Epithelial cell of alveolus of lung (primary cell): ENCODE measurements at places on chromosomes 11 and 22. TPM values are rescaled to one million over a fixed set of nuclear protein-coding genes. Genes with fewer than 3 reads are reported as not detected.

Gene OR8G1
- total RNA-seq, result not detected in 2 replicates

Gene MUC2
- total RNA-seq, result not detected in 2 replicates

Gene OR4S2
- total RNA-seq, result not detected in 2 replicates

Gene AIFM3
- total RNA-seq, result 0.13 and 0.80 TPM in 2 replicates

Gene CCDC188
- not detected in 2 replicates for total RNA-seq

Gene ASPHD2
- total RNA-seq, result 4.4 and 5.5 TPM in 2 replicates

Gene SPI1
- not detected in 2 replicates for total RNA-seq

Gene C11orf16
- not detected in 2 replicates for total RNA-seq

Gene GLYAT
- total RNA-seq, result 0.13 TPM in 1 of 2 replicates, not detected in the other

Gene RTN4R
- 0.32 and 0.91 TPM in 2 replicates for total RNA-seq

Gene PKDREJ
- total RNA-seq, result under 0.01 TPM in 1 of 2 replicates, not detected in the other

Gene NRXN2
- total RNA-seq, result not detected in 2 replicates

Gene SLC17A6
- not detected in 2 replicates for total RNA-seq

Gene SEZ6L
- not detected in 2 replicates for total RNA-seq
